ENCODE measurements at places on chromosomes 7 and 10.

GRCh38 chr7:5704534-5704922 is 76.9 kb downstream of the RNF216 start:
- peak; percentile 83 for DNase-seq

DNA sequence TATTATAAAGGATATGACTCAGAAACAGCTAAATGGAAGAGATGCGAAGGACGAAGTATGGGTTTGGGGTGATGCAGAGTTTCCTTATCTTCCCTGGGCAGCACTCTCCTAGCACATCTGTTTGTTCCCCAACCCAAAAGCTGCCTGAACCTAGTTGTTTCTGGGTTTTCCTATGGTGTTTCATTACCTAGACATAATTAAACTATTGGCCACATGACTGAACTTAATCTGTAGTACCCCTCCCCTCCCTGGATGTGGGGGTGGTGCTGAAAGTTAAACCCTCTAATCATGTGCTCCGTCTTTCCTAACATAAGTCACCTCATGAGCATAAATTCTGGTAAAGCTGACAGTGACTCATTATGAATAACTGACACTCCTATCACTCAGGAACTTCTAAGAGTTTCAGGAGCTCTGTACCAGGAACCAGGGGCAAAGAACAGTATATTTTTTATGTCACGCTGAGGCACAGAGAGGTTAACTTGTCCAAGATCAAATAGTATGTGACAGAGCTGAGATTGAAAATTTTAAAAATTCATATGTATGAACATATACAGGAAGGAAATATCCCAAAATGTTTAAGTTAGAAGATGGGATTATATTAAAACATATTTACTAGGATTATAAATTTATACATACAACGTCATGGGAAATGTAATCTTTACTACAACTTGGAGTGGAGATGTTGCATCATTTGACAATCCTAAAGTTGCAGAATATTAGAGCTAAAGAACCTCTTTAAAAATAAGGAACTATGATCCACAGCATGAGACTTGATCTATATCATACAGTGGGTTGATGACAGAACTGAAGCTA is 4.8 kb downstream of the STRIP2 start:
- DNase-seq: peak; percentile 83

GRCh38 chr7:127918130-127918529 is 113.1 kb downstream of the LRRC4 start:
- no peak for DNase-seq

DNA sequence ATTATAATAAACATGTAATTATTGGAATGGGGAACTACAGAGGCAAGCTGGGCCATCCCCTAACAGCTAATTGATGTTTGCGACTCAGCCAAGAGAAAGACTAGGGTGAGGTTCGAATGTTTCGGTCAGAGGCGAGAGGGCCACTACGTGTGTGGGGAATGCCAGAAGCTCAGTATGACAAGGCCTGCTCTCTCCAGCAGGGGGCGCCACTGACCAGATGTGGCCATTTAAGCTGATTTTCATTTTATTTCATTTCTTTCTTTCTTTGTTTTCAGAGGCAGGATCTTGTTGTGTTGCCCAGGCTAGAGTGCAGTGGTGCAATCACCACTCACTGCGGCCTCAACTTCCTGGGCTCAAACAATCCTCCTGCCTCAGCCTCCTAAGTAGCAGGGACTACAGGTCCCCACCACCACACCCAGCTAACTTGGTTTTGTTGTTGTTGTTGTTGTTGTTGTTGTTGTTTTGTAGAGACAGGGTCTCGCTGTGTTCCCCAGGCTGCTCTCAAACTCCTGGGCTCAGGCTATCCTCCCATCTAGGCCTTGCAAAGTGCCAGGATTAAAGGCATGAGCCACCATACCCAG is 38.1 kb downstream of the TMEM130 start:
- DNase-seq: peak; percentile 53

DNA sequence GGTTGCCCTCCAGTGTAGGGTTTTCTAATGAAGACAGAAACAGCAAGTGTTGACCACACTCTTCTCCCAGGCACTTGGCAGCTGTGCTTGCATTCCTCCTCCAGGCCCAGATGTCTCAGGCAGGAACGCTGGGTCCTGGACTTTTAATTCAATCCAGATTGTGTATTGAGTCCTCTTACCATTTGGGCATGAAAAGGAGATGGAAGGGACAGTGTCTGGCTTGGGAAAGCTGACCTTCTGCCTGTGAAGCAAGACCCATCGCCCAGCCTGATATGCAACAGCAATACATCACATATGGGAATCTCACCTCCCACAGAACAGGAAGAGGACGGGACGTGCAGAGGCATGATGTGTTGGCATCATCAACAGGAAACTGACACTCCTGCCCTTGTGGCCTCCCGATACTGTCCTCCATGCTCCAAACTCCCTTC is 174.4 kb upstream of the LYZL2 start:
- peak; percentile 65 for DNase-seq

All from lung microvascular endothelial cell (primary cell).